Upper lobe of right lung (tissue), 1 donor: ENCODE measurements at places on chromosomes 12 and 14. TPM values are rescaled to one million over a fixed set of nuclear protein-coding genes. Genes with fewer than 3 reads are reported as not detected.

DNA sequence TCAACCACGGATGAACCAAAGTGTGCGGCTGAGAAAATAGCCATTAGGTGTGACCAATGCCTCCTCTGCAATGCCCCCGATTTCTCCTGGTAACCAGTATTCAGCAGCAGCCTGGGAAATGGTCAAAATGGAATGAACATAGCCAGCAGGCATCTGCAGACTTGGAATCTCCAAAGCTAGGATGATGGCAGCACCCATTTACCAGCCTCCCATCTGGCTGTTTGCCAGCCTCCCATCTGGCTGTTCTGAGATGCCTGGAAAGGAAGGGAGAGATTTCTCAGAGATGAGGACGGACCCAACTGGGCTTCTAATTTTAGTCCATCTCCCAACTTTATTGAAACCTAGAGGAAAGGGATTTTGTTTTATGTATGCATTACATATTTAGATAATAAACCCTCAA, 16.2 kb downstream of the CLMN start:
- no peak overlapping the region for H3K27ac ChIP-seq
- DNase-seq, result no peak
- H3K36me3 ChIP-seq, result no peaks in the 10 kb centered on the region
- H3K4me3 ChIP-seq, result no peak overlapping the region
- no peaks in the 10 kb centered on the region for H3K27me3 ChIP-seq
- peaks cover 14% of the 10 kb centered on the region for H3K4me1 ChIP-seq

Gene OTX2
- total RNA-seq, result not detected

- H3K27ac ChIP-seq, result no peak overlapping the region
- no peaks in the 10 kb centered on the region for H3K4me1 ChIP-seq
- DNase-seq, result no peak
- no peak overlapping the region for H3K4me3 ChIP-seq
Observed at GRCh38 chr12:25896981-25897380, 61.5 kb upstream of the RASSF8 start.

Gene AQP6
- total RNA-seq, result 0.35 TPM

Gene TTC6
- 7.9 TPM for total RNA-seq

Gene ERC1
- total RNA-seq, result 54.3 TPM

DNA sequence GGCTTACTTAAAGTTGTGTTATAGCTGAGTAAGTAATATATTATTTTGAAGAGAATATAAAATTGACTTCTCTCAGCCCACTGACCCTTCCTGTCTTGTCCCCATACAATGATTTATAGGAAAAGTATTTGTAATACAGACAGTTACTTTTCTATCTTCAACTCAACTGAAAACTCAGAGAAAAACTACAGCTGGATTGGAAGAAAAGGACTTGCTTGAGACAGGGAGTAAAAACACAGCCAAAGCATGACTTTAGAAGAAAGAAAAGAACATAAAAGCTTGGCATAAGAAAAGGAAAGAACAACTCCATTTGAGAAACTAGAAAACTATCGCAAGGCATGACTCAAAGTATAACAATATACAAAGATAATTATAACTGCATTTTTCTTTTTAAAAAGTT, 57.5 kb downstream of the MSRB3 start:
- no peak overlapping the region for H3K27ac ChIP-seq
- no peak overlapping the region for H3K4me3 ChIP-seq
- no peak for DNase-seq
- peaks cover 3% of the 10 kb centered on the region for H3K4me1 ChIP-seq
- H3K36me3 ChIP-seq, result no peaks in the 10 kb centered on the region

DNA sequence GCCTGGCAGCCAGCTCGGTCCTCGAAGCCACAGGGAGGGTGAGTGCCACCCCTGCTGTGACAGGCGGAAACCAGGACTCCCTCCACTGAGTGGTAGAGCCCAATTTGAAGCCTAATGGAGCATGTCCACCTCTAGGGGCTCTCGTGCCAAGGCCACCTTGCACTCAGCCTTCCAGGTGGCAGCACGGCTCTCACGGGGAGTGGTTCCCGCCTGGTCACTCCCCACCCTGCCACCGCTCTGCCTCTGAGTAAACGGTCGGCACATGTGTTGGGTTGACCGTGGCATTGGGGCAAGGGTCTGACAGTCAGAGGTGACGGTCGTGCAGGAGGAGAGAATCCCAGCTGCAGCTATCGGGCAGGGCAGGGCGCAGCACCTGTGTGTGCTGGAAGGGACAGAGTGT, 34.8 kb downstream of the IL31 start:
- H3K36me3 ChIP-seq, result peaks cover 83% of the 10 kb centered on the region
- H3K4me3 ChIP-seq, result no peak overlapping the region
- H3K27me3 ChIP-seq, result no peaks in the 10 kb centered on the region
- no peak overlapping the region for H3K27ac ChIP-seq
- no peaks in the 10 kb centered on the region for H3K4me1 ChIP-seq

DNA sequence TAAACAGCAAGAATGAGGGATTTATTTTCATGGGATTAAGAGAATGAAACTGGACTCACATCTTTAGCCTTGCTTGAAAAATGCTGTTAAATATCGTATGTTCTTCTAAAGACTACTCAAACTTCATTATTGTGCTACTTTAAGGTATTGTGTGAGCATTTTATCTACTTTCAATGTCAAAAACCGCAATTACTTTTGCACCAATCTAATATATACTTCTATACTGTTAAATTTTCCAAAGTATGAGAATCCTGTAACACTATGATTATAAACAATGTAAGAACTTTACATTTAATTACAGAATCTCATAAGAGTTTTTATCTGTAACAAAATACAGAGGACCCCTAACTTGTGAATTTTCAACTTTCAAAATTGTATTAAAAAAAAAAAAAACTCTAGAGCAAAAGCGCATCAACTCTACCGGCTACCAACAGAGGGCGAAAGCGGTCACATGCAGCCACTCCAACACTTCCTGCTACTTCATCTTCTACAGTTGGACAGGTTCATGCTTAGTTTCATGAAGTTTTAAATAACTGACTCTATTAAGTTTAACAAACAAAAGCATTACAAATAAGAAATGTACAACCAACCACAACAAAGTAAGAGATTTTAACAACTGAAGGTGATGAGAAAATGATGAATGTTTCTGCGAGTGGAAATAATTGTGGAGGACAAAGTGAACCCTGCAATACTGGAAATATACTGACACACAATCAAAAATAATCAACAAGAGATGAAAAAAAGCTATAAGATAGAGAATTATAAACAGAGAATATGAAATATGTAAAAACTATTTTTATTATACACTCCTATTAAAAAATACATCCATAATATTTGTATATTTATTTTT, 210.9 kb downstream of the MED13L start:
- no peaks in the 10 kb centered on the region for H3K27me3 ChIP-seq
- peaks cover 24% of the 10 kb centered on the region for H3K4me1 ChIP-seq
- H3K36me3 ChIP-seq, result no peaks in the 10 kb centered on the region
- H3K4me3 ChIP-seq, result no peak overlapping the region

Gene TAS2R8
- total RNA-seq, result not detected

DNA sequence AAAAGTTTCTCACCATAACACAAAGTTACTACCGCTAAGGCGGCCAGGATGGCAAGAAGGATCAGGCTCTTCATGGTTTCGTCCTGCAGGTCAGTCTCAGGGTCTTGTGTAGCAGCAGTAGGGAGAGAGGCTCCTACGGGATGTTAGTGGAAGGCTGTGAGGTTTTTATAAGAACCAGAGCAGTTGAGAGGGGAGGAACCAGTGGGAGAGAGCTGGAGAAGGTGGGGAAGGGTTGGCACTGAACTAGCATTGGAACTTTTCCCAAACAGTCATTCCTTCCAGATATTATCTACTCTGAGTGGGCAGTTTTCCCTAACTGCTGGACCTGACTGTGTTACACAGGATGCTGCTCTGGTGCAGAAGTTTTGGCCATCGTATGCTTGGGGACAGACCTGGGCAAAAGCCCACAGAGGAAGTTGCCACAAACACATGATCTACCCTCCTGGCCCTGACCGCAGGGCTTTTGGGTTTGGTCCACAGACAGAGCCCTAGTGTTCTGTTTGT, at the start of gene MGP:
MGP (minus strand) TSS at position 137 of the 504 bp plus-strand sequence; CDS start at position 74, 63 bp downstream.
- peak within 1 kb of the TSS; percentile 48 for H3K4me3 ChIP-seq
- H3K36me3 ChIP-seq, result peaks cover 12% of the 10 kb centered on the region
- H3K4me1 ChIP-seq, result peaks cover 13% of the 10 kb centered on the region

GRCh38 chr12:57892232-57892972, 45.9 kb upstream of the CTDSP2 start:
- no peak overlapping the region for H3K4me3 ChIP-seq
- H3K27me3 ChIP-seq, result no peaks in the 10 kb centered on the region
- DNase-seq, result no peak
- peak overlapping the region; percentile 99 for H3K27ac ChIP-seq
- no peaks in the 10 kb centered on the region for H3K36me3 ChIP-seq

- no peak overlapping the region for H3K4me3 ChIP-seq
- no peak overlapping the region for H3K27ac ChIP-seq
- DNase-seq, result no peak
- no peaks in the 10 kb centered on the region for H3K4me1 ChIP-seq
Observed at GRCh38 chr14:80136358-80136757, 74.9 kb downstream of the DIO2 start.

DNA sequence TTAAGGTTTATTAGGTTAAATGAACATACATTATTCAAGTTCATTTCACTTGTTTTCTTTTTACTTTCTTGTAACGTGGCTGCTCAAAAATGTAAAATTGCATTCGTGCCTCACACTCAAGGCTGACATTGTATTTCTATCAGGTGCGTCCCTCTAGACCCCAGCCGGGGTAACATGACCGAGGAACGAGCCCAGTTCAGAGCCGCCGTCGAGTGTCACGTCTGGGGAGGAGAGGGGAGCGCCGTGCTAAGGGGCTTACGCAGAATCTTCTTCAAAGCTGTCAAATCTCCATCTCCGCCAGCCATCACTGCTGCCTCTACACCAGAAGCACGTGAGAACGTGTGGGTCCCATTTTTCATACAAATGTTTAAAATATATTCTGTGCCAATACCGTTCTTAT, 170.6 kb downstream of the RIMBP2 start:
- DNase-seq, result no peak
- no peak overlapping the region for H3K27ac ChIP-seq
- no peaks in the 10 kb centered on the region for H3K4me1 ChIP-seq

Gene NUDT4
- total RNA-seq, result 52.2 TPM

Gene TCL1B
- not detected for total RNA-seq

Gene INTS13
- total RNA-seq, result 20.8 TPM

Gene DCD
- not detected for total RNA-seq

Gene CLEC2A
- not detected for total RNA-seq

Gene ANKS1B
- 5.3 TPM for total RNA-seq

GRCh38 chr12:79233341-79233781, 368.8 kb downstream of the SYT1 start:
- no peaks in the 10 kb centered on the region for H3K4me1 ChIP-seq
- no peak overlapping the region for H3K27ac ChIP-seq
- no peaks in the 10 kb centered on the region for H3K27me3 ChIP-seq
- H3K4me3 ChIP-seq, result no peak overlapping the region
- no peaks in the 10 kb centered on the region for H3K36me3 ChIP-seq

Gene ARPC3
- total RNA-seq, result 238 TPM

- peak overlapping the region; percentile 81 for H3K27ac ChIP-seq
- H3K4me1 ChIP-seq, result peaks cover 5% of the 10 kb centered on the region
- no peak for DNase-seq
- no peaks in the 10 kb centered on the region for H3K36me3 ChIP-seq
- H3K4me3 ChIP-seq, result no peak overlapping the region
- no peaks in the 10 kb centered on the region for H3K27me3 ChIP-seq
Observed at GRCh38 chr12:31715283-31715825, 13.5 kb downstream of the AMN1 start.

Gene RPL10L
- total RNA-seq, result not detected

DNA sequence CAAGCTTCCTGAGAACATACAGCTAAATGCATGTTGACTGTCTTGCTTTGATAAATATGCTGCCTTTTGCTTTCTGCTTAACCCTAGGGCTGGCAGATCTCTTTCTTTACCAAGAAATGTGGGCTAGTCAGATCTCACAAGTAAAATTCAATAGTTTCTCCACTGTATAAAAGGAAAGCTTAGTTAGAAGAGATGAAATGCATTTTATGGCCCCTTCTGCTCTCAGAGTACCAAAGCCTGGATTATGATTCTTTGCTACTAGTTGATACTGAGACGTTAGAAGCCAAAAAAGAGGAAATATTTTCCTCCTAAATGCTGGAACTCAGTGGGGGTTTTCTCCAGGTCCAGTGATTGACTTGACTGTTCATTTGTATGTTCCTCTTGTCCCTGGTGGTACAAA, 552.7 kb downstream of the SNAPC1 start:
- no peak overlapping the region for H3K27ac ChIP-seq
- H3K36me3 ChIP-seq, result no peaks in the 10 kb centered on the region
- no peak overlapping the region for H3K4me3 ChIP-seq
- no peaks in the 10 kb centered on the region for H3K4me1 ChIP-seq
- no peaks in the 10 kb centered on the region for H3K27me3 ChIP-seq

Gene NKX2-1
- total RNA-seq, result 177 TPM

Gene KRT7
- 664 TPM for total RNA-seq

DNA sequence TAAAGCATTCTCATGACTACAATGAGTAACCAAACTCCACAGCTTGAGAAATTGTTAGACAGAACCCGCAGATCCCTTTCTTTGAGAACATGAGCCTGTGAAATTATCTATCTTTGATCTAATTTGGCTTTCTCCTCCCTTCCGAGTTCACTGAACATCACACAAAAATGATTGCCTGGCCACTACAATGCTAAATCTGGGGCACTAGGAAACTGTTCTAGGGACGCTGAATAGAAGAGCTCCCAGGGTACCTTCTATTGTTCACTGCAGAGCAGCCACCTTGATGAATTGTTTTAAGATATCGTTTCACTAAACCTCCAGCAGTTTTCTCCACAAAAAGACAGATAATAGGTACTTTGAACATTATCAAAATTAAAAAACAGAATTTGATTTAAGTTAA, 47.5 kb downstream of the SINHCAF start:
- H3K4me1 ChIP-seq, result no peaks in the 10 kb centered on the region
- peaks cover 16% of the 10 kb centered on the region for H3K36me3 ChIP-seq
- DNase-seq, result no peak
- H3K27ac ChIP-seq, result no peak overlapping the region
- H3K27me3 ChIP-seq, result no peaks in the 10 kb centered on the region

Gene HCFC2
- total RNA-seq, result 19.4 TPM

DNA sequence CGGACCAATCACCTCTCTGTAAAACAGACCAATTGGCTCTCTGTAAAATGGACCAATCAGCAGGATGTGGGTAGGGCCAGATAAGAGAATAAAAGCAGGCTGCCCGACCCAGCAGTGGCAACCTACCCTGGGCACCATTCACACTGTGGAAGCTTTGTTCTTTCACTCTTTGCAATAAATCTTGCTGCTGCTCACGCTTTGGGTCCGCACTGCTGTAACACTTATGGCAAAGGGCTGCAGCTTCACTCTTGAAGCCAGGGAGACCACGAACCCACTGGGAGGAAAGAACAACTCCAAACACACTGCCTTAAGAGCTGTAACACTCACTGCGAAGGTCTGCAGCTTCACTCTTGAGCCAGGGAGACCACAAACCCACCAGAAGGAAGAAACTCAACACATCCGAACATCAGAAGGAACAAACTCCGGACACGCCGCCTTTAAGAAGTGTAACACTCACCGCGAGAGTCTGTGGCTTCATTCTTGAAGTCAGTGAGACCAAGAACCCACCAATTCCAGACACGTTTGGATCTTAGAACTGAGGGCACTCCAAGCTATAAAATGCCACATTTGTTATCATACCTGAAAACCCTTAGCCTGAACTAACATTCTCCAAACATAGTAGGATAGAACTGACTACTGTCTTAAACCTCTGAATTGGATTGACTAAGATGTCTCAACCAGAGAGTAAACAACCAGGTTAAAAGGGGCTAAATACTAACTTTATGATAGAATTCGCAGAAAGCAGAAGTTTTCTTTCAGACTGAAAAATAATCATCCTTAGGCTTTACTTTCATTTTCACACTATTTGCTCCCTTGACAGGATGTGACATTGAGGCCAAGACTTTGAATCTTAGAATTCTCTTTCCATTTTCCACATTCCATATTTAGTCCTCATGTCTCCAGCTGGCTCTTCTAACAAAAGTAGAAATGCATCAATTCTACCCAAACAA, 33.6 kb downstream of the CDKL1 start:
- H3K27ac ChIP-seq, result peak overlapping the region; percentile 70
- DNase-seq, result no peak
